ENCODE measurements at places on chromosomes 2 and 18. TPM values are rescaled to one million over a fixed set of nuclear protein-coding genes. Genes with fewer than 3 reads are reported as not detected.
A peak's percentile ranks its signal among the peaks of the same experiment; 100 is the strongest.

DNA sequence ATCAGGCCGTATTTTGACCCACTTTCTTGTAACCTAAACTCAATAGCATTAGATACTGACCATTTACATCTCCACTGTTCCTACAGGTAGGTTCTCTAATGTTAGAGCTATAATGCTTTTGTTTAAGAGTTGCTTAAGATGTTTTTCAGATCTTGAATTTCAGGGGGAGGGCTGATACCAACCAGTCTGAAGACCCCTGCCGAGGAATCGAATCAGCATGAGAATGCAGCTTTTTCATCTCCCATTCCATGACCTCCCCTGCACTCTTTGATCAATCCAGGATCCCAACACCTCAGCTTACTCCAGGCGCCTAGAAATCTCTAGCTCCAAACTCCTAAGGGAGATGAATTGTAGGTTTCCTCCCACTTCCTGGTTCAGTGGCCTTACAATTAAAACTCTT, 120.5 kb upstream of the MC4R start:
- no peak for DNase-seq

DNA sequence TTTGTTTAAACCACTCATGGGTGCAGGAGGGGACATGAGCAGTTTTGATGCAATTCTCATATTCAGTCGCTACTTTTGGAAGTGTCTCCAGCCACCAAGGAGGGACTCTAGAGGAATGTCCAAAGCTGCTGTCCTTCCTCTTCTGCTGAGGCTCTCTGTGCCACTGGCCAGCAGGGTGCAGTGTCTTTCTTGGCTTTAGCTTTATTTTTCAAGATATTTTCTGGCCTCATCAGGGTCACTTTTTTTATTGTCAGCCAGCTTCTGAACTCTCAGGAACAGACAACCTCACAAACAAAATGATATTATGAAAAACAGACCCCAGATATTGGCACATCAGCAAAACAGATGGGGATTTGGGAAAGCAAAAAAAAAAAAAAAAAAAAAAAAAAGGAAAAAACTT, 289.3 kb upstream of the ZSWIM2 start:
- peak; percentile 43 for DNase-seq

DNA sequence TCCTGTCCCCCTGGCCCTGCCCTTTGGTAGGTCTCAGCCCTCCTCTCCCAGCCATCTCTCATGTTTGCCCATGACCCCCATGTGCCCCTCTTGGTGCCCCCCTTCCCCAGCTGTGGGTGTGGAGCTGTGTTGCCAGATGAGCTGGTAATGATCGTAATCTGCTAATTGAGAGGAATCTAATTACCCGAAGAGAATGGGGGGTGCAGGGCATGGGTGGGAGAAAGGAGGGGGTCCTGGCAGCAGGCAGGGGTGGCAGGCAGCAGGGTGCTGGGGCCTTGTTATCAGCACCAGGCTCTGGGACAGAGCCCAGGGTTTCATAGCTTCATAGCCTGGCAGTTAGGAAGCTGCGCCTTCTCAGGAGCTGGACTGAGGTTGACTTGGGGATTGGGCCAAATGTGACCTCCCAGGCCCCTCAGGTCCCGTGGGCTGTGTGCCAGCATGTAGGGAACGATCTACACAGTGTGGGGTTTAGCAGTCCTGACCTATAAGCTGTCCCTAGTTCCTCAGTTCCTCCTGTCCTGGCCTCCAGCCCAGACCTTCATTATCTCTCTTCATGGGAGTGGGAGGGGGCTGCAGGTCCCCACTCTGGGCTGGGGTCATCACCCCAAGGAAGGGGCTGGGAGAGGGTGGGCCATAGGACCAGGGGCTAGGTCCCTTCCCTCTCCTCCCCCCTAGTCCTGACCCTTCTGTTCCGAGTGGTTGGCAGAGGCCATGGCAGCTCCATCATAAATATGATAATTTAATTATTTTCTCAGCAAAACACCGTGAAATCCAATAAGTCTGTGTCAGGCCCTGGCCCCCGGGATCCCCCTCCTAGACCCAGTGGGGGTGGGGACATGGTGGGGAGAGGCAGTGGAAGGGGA, 6.5 kb upstream of the ASIC4 start:
- no peak for DNase-seq

DNA sequence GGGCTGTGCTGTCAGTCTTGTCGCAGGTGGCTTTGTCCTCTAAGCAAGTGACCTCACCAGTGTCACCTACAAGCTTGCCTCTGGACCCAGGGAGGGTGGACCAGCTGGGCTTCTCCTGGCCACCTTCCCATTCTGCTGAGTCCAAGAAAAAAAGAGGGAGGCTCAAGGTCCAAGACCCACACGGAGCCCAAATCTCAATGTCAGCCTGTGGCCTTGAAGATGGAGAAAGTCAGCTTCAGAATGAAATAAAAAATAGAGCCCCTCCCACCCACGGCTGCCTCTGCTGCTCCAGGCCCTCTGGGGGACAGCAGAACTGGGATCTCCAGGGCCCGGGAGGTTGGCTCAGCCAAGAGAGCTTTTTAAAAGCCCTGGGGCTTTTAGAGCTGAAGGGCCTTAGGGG, 145.9 kb downstream of the TNS1 start:
- DNase-seq, result no peak

- DNase-seq, result peak; percentile 97
Measured at GRCh38 chr2:237691908-237692600, 64.7 kb downstream of the LRRFIP1 start.

DNA sequence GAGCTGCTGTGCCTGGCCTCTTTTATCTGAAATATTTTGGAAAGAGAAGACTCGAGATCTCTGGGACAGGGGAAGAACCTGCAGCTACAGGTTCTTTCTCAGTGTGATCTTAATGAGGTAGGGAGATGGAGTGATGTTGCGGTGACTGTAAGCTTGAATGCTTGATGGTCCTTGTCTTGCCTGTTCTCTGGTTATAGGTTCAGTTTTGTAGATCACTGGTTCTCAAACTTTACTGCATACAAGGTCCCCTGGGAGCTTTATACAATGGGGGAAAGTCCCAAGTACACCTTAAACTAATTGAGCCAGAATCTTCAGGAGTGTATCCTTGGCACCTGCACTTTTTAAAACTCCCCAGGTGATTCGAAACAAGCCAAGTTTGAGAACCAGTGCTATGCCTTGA, 136.7 kb upstream of the CXCR4 start:
- no peak for DNase-seq

GRCh38 chr2:141707486-141707885, 423.3 kb downstream of the LRP1B start:
- no peak for DNase-seq

- DNase-seq, result no peak
Measured at GRCh38 chr18:75527848-75528685, 100.6 kb upstream of the SMIM21 start.

- no peak for DNase-seq
Measured at GRCh38 chr2:232897598-232898408, 27.7 kb downstream of the SNORC start.

DNA sequence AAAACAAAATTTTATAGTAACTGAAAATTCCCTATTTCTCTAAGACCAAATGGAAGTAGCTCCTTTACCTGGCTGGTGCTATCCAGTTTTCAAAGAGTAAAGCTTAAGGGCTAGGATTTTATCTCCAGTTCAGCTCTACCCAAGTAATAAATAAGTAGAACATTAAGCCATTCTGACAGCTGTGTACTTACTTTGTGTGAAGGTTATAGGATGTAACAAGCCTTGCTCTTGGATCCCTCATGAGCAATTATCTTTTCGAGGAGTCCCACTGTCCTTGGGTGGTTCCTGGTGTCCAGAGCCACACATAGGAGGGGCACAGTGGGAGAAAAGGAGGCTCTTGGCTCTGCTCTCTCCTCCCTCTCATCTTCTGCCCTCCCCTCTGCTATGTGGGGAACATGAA, 45.5 kb downstream of the KIF5C start:
- no peak for DNase-seq

DNA sequence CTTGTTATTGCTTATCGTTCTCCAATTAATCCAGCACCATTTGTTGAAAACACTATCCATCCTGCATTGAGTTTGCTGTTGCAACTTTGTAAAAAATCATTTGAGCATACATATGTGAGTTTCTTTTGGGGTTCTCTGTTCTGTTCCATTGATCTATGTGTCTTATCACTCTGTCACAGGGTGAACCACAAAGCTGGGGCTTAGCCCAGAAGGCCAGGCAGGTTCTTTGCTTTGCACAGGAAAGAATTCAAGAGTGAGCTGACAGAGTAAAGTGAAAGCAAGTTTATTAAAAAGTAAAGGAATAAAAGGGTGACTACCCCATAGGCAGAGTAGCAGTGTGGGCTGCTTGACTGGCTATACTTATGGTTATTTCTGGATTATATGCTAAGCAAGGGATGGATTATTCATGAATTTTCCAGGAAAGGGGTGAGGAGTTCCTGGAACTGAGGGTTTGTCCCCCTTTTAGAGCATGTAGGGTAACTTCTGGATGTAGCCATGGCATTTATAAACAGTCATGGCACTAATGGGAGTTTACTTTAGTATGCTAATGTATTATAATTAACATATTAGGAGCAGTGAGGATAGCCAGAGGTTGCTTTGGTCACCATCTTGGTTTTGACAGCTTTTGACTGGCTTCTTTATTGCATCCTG, 46.8 kb downstream of the RNF138 start:
- no peak for DNase-seq

DNA sequence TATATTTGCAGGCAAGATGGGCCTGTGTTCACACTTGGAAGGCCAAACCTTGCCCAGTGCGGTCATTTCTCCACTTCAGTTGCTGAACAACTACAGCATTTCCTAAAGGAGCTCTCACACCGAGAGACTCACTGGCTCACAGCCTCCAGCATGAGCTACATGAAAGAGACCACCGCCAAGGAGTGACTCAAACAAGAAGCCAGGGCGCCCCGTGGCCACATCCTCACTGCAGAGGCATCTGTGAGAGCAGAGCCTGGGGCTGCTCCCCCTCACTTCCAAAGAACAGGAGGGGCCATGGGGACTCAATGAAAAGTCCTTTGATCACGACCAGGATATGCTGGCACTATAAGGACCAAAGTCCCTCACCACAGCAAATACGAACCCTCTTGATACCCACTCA, 50.0 kb downstream of the TMEM163 start:
- no peak for DNase-seq

The BCL2 gene
- 6.3 TPM for polyA plus RNA-seq

The AQP12B gene
- polyA plus RNA-seq, result not detected

The CCDC150 gene
- polyA plus RNA-seq, result 22.7 TPM

The CCL20 gene
- polyA plus RNA-seq, result 0.99 TPM

The B4GALT6 gene
- 12.1 TPM for polyA plus RNA-seq

The UGT1A6 gene
- 3.0 TPM for polyA plus RNA-seq

The SPHKAP gene
- 0.22 TPM for polyA plus RNA-seq

The ONECUT2 gene
- 0.69 TPM for polyA plus RNA-seq

The RAB3GAP1 gene
- 39.9 TPM for polyA plus RNA-seq

The CLHC1 gene
- polyA plus RNA-seq, result 21.2 TPM

The FHOD3 gene
- polyA plus RNA-seq, result 6.5 TPM

The LOXHD1 gene
- 59.4 TPM for polyA plus RNA-seq

The CIB4 gene
- polyA plus RNA-seq, result 30.6 TPM

The VSNL1 gene
- 0.46 TPM for polyA plus RNA-seq
